Natural killer cell treated with Interleukin-12 subunit alpha and Interleukin-12 subunit beta and Interleukin-15 and Interleukin-18, amount 100 ng/mL, for 72 hours (primary cell): ENCODE measurements at places on chromosomes 2 and 18. TPM values are rescaled to one million over a fixed set of nuclear protein-coding genes. Genes with fewer than 3 reads are reported as not detected.

The FBXO11 gene
- total RNA-seq = 48.4 TPM

The TFCP2L1 gene
- total RNA-seq = 0.33 TPM

The GNLY gene
- 599 TPM for total RNA-seq

The FKBP1B gene
- 1.6 TPM for total RNA-seq

The ASPRV1 gene
- 0.84 TPM for total RNA-seq

The NTSR2 gene
- not detected for total RNA-seq

The RNF144A gene
- 66.1 TPM for total RNA-seq

The IL36B gene
- total RNA-seq = not detected

The SULT1C4 gene
- total RNA-seq = not detected

The ACSL3 gene
- total RNA-seq = 52.8 TPM

The DSG3 gene
- not detected for total RNA-seq

The CDCA7 gene
- 19.0 TPM for total RNA-seq

The ATOH8 gene
- total RNA-seq = not detected

The TRPM8 gene
- total RNA-seq = not detected

The HRH4 gene
- total RNA-seq = not detected

The TRAPPC12 gene
- 93.2 TPM for total RNA-seq

The MARS2 gene
- 16.2 TPM for total RNA-seq

The PLGLB2 gene
- 2.5 TPM for total RNA-seq

The LAMA1 gene
- not detected for total RNA-seq

The HOXD12 gene
- not detected for total RNA-seq

The TCF23 gene
- total RNA-seq = not detected
